GM12864 (cell line): ENCODE measurements at places on chromosomes 16 and 17.

DNA sequence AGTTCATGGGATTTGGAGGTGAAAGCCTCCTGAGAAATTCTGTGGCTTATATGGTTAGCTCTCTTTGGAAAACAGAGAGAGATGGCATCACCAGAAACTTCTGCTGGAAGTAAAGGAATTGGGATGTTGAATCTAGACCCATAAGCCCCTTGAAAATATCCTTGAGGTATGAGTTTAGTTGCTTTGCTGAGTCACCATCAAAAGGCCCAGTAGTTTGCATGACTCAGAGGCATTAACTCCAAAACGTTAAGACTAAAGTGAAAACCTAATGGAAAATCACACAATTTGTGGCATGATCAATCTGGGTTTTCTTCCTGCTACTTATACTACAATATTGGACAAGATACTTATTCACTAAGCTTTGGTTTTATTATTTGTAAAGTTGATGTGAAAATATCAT, 349.2 kb upstream of the SALL1 start:
- DNase-seq: no peak

- DNase-seq: no peak
Observed at GRCh38 chr17:79084291-79085153, 9.9 kb downstream of the ENGASE start.

DNA sequence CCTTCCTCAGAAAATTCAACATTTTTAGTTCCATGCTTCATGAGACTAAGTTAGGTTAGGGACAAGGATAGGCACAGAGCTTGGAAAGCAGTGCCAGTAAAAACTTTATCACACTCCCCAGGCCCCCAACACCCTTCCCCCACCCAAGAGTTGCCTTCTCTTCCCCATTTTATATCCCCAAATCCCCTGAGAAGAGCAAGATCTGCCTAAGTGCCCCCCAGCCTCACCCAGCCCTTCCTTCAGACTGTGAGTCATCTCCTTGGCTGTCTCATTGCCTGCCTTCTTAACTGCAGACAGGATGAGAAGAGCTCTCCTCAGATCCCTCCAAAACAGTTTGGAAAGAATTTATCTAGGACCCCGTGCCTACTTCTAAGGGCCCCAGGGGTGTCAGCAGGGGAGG, 55.8 kb downstream of the NEUROD2 start:
- no peak for DNase-seq

DNA sequence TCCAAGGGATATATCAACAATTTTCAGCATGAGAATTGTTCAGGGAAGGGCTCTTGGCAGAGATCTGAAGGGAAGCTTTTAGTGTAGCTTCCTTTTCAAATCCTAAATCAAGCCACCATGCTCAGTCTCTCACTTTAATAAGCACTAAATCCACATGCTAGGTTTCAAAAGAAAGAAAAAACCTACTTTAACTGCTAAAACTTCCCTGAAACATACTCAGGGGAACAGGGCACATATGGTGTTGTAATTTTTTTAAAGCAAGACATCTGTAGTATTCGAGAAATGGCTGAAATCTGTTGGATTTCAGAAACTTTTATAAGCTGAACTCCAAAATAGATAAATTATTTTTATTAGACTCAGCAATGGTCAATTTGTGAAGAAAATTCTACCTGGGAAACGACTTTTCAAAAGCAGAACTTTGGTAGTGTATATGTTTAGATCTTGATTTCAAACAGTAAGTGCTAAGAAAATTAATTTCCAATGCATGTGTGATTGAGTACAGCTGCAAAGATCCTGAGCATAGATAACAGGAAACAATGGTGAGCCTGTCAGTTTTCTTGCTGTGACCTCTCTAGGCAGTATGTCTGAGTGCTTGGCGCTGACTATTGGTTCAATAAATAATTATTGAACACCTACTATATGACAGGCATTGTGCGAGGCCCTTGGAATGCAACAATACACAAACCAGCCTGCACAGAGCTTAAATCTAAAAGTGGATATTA, 804.5 kb upstream of the SOX9 start:
- DNase-seq: no peak

- DNase-seq: no peak
Observed at GRCh38 chr17:33113276-33113990, 121.8 kb downstream of the SPACA3 start.

GRCh38 chr16:87358696-87359095, 24.9 kb downstream of the FBXO31 start:
- no peak for DNase-seq

DNA sequence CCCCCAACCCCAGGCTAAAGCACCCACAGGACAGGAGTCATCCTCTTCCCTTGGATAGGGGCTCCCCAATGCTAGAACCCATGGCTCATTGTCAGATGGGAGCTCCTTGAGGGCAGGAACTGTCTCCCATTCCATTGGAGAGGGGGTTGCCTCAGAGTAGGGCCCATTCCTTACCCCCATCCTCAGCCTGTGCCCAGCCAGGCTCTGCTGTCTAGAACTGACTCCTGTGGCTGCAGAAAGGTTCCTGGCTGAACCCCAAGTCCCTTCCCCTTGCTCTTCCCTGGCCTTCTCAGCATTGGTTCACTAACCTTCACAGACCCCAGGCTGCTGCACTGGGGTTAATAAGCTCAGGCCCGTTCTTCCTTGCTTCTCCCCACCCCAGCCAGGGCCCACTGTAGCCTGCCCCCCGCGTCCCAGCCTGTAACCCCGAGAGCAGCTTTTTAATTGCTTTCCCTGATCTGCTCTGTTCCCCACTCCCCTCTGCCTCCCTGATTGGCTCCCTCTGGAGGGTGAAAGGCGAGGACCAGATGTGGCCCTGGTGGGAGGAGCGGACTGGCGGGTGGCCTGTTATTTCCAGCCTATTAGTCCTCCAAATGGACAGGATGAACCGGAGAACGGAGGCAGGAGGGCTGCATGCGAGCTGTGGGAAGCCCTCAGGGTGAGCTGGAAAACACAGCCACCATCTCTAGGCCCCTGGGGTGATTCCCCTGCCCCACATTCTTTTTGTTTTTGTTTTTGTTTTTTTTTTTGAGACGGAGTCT, 6.0 kb upstream of the GFAP start:
- no peak for DNase-seq

DNA sequence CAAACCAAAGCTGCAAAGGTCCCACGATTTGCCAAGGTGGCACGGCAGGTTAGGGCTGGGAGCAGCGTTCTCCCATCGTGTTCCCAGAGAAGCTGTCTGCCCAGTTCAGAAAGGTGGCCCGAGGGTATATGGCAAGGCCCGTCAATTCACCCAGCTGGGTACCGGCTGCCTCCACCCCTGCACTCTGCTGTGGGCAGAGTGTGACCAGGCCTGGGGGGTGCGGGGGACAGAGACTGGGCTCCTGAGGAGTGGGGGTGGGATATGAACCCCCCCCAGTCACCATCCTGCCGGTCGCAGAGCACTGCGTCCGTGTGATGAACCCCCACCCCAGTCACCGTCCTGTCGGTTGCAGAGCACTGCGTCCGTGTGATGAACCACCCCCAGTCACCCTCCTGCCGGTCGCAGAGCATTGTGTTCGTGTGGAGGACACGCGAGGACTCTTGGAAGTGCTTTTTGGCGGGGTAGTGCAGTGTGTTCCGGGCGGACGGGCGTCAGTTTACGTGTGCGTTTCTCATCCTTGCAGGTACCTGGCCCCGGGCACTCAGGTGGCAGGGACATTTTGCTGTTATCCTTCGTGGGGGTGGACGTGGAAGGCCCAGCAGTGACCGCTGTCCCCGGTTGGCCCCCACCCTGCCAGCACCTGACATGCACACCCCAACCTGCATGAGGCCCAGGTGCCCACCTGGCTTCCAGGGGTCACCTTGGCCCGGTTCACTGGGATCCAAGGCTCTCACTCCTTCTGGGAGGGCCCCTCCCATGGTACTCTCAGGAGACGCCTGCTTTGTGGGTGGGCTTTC, 2.7 kb upstream of the FASN start:
- DNase-seq: no peak

GRCh38 chr17:49063652-49064051, 66.5 kb downstream of the IGF2BP1 start:
- no peak for DNase-seq

DNA sequence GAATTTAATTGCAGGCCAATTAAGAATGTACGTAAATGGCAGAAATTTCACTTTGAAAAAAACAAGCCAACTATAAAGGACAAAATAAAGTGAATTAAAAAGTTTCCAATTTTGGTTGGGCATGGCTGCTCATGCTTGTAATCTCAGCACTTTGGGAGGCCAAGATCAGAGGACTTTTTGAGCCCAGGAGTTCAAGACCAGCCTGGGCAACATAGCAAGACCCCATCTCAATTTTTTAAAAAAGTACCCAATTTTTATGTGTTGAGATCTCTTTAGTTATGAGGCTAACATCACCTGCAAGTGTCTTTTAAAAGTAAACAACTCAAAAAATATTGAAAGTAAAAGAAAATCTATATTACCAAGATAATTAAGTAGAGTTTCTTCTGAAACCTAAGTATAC, 25.9 kb downstream of the GNA13 start:
- no peak for DNase-seq
